RWPE2 (cell line): ENCODE measurements at places on chromosomes 12 and 14.

GRCh38 chr12:124159655-124160054 lies 135.2 kb upstream of the RFLNA start:
- no peak for DNase-seq

DNA sequence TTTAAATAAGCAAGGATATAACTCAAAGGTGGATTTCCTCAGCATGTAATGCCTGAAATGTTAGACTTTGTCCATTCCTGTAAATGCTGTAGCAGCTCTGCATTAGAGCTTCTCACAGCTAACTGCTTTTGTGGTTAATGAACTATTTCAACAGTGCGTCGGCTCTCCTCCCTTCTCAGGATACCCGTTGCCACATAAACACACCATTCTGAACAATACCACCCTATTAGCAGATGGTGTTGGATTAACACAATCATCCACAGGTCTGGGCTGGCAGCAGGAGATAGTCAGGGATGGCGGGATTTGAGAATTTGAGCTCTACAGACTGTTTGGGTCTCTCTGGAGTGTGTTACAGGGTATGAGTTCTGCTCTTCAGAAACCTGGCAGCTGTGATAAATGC lies 33.5 kb upstream of the C12orf42 start:
- no peak for DNase-seq

DNA sequence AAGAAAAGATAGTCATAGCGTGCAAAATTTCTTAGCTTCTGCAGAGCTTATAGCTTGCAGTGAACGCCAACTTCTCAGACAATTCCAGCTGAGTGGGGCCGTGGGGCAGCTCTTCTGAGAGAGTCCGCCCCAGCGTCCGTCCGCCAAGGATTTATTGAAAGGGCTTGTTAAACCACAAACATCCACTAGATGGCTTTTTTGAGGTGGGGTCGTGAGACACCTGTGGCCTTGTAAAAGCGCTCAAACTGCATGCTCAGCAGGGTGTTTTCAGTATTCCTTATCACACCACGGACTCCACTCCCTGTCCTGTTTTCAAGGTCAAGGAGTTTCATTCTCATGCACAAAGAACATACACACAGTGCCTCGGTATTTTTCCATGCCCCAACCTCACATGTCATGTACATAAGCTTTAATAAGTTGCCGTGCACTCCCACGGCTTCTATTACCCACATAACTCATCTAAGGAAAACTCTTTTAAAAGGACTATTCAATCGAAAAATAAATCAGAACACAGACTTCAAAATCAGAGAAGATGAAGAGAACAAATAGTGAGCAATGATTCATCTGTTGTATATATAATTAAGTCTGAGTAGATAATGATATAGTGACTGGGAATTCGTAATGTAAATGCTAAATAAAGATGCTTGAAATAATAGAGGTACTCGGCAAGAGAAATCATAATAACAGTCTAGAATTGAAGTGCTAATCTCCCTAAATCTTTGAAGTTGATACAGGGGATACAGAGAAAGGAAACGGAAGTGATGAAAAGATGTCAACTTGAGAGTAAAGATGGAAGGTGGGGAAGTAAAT lies 46.7 kb downstream of the WBP11 start:
- DNase-seq: no peak

DNA sequence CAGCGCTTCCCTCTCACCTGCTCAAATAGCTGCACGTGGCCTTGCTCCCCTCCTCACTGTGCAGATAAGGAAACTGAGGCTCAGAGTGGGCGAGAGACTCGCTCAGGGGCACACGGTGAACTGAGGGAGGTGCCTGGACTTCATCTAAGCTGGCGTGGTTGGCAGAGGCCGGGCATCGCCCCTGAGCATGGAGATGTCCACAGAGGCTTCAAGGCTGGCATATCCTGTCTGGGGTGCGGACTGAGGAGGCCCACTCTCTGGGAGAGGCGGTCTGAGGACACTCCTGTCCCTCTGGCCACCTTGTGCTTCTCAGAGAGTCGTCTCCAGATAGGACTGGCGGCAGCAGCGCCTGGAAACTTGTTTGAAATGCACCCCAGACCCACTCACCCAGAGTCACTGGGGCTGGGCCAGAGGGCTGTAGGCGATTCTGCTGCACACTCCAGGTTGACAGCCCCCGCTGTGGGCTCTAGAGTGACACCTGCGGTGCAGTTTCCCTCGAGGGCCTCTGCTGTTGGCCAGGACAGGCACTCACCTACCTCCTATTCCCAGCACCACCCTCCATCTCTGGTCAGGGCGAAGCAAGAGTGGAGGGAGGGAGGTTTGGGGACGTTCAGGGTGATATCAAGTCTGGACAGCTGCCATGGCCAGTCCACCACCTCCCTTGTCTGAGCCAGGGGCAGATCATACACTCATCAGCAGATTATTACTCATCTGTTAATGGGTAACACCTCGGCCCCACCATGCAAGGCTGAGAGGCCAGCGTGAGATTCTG lies 11.2 kb upstream of the LBHD2 start:
- DNase-seq: no peak

GRCh38 chr14:60160422-60160821 lies 4.8 kb downstream of the DHRS7 start:
- DNase-seq: no peak

DNA sequence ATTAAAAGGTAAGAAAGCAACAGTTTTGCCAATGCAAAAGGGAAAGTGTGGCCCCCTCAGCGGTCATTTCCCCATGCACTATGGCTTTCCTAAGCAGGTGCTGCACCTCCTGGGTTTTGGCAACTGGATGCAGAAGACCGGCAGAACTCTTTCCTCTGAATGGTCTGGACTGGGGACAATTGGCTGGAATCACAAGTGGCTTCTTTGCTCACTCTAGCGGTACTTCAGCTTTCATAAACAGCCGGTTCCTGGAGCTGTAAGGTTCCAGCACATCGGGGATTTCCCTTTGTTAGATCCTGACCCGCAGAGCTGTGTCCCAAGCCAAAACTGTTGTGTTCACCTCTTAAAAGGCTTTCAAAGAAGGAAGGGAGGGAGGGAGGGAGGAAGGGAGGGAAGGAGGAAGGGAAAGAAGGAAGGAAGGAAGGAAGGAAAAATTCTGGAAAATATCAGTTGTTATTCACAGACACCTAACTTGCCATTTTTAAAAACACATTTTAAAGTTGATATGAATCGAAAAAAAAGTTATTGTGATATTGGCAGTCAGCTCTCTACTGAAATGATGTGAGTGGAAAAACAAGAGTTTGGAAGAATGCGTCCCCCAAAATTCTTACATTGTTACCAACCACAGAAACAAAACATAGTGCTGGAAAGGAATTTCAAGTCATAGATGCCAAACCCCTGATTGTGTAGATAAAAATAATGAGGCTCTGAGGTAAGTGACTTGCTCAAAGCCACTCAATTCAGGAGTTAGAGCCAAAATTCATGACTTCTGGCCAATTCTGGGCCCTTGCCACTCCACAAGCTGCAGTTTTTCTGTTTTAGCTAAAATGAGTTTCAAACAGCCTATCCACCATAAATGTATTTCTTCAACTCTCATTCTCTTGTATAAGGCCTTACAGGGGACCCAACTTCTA lies 220.6 kb upstream of the HMGA2 start:
- no peak for DNase-seq

- DNase-seq: no peak
These were observed 165.2 kb downstream of the TSPAN9 start for GRCh38 chr12:3242199-3242863.
